ENCODE measurements at places on chromosomes 5 and 9.

- no peak for DNase-seq
Measured at GRCh38 chr9:118094387-118094786, 390.2 kb downstream of the TLR4 start.

DNA sequence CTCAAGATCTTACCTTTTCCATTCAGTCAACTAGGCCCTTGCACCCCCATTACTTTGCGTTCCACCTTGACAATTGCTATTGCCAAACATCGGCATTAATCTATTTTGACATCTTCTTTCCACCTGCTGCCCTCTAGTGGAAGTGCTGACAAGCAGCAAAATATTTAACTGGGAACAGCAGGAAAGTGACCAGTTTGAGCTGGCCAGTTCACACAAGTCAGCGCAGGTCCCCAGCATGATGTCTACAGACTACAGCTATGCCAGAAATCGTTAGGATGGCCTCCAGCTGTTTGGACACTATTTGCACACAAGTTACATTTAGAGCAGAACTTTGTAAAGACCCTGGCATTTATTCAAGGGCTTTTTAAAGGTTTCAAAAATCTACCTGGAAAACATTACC is 160.1 kb downstream of the GHR start:
- DNase-seq, result peak; percentile 30

DNA sequence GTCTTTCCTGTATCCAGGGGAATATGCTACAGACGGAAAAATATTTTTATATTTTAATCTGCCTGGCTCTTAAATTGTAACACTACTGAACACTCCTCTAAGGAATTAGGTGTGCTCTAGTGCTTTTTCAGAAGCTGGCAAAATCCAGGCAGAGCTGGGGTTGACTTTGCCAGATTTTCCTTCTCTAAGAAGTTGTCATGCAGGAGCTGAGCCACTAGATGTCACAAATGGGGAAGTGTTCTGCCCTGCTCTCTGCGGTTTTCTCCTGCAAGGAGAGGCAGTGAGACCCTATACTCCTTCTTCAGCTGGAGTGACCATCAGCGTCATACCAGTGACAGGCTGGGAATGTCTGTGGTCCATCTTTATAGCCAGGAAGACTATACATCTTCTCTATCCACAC is 112.5 kb downstream of the HAPLN1 start:
- no peak for DNase-seq

DNA sequence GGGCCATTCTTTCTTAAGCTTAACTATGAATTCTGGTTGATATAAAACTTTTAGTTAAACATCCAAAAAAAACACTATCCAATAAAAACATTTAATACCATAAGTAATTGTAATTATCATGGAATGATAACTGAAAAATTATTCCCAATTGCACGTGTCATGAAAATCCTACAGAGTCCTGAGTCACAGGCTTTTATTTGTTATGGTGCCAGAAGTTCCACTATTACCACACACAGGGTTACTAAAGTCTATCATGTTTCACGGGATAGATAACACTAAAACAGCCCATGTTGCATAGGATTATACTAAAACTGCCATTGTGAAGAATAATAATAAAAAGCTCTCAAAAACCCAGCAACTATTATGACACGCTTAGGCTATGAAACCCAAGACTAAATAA is 1381.8 kb downstream of the EFNA5 start:
- no peak for DNase-seq

GRCh38 chr5:112616812-112617547 is 120.7 kb upstream of the APC start:
- DNase-seq, result no peak

DNA sequence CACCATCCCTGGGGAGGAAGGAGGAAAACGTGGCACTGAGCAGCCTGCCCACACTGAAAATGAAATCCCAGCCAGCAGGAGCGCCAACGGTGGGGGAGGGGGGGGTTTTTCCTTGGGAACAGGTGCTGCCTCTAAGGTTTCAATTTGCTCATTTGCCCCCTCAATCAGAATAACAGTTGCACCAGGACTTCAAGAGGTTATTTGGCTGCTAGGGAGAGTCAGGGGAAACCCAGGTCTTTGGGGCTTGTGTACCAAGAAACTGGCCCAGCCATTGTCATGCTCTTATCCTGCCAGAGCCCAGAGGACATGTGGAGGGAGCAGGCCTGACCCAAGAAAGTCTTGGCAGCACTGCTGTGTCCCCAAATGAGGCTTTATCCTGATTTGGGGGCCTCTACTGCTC is 66.5 kb downstream of the NDFIP1 start:
- no peak for DNase-seq

- DNase-seq, result peak; percentile 86
Measured at GRCh38 chr5:6765612-6766525, 52.6 kb downstream of the TENT4A start.

GRCh38 chr5:38697013-38697412 is 140.6 kb upstream of the LIFR start:
- no peak for DNase-seq

- DNase-seq, result no peak
Measured at GRCh38 chr9:107566611-107567061, 77.1 kb upstream of the KLF4 start.

DNA sequence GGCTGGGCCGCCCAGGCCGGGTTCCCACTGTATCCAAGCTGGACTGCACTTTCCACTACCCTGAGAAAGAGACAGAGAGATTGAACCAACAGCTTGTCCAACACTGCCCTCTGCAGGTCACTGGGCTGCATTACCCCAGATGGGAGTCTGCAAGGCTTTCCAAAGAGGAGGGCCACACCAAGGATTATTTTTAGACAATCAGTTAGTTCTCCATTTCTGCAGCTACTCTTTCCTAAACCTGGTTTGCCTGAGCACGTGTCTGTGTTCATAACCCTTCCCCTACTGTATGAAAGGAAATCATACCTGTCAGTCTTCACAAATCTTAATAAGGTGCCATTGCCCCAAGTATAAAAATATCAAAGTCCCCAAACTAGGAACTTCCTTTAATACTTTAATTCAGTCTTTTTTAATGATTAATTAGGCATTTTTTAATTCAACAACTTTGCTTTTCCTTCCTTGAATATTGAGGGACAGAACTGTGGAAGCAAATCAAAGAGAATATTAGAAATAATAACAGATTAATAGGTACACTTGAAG is 13.4 kb upstream of the FGF1 start:
- peak; percentile 87 for DNase-seq

DNA sequence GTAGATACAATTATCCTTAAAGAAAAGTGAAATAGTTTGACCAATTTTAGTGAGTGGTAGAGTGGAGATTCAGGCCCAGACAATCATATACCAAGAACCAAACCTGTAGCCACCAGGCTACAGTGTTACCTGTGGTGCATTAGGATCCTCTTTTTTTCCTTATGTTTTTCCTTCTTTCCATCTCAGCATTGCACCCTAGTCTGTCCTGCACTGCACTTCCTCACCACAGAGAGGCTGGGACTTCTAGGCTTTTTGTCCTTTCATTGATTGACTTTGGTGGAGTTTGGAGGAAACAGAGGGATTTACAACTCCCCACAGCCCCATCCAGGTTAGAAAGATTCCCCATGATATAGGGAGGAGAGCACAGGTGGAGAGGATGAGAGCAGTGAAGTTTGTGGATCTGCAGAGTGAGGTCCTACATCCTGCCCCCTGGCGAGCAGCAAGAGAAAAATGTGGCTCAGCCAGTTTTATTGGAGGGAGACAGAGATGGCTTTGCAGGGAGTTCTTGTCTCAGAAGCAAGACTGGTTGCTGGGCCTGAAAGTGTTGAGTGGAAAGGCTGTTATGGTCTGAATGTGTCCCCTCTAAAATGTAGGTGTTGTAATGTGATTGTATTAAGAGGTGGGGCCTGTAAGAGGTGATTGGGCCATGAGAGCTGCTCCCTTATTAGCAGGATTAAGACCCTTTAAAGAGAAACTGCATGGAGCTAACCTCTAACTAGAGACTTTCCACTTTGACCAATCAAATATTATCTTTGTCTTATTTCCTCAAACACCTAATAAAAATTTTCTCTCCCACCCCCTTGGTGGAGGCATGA is 36.2 kb downstream of the KIF4B start:
- no peak for DNase-seq

- no peak for DNase-seq
Measured at GRCh38 chr5:150073677-150074076, 12.7 kb downstream of the CSF1R start.

DNA sequence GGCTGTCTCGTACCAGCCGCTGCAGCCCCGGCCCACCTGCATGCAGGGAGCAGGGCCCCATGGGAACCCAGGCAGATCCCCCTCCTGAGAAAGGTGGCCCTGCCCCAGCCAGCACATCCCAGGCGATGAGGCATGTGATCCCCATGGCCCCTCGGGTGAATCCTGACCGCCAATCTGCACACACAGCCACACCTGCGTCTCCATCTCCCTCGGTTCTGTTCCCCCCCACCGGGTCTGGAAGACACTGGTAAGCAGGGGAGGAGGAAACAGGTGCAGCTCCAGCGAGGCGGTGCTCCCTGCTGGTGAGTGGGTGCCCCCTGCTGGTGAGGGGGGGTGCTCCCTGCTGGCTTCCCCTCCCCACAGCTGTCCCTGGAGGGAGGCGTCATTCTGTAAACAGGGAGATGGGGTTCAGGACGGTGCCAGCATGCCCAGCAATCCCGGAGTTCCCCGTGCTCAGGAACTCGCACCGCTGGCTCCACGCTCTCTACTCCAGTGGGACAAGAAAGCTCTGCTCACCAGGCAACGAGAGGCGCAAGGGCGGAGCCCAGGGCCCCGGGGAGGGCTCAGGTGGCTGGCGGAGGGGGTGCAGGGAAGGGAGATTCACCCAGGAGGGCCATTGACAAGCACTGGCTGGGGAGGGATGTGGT is 28.4 kb upstream of the SLC12A7 start:
- peak; percentile 84 for DNase-seq

DNA sequence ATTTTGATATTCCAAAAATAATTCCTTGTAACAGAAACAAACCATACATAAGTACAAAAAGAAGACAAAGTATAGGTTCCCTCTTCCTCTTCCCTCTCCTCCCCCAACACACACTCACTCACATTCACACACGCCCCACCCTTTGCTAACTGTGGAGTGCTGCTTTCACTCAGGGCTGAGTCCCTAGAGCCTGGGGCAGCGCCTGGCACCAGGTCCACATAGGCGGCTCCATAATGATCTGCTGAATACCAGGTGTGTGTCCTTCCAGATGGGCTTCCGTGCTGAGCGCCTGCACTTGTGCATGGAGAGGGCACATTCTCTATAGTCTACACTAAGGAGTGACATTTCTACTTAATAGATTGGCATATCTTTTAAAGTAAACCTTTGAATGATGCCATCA is 3.7 kb downstream of the SEMA4D start:
- no peak for DNase-seq

DNA sequence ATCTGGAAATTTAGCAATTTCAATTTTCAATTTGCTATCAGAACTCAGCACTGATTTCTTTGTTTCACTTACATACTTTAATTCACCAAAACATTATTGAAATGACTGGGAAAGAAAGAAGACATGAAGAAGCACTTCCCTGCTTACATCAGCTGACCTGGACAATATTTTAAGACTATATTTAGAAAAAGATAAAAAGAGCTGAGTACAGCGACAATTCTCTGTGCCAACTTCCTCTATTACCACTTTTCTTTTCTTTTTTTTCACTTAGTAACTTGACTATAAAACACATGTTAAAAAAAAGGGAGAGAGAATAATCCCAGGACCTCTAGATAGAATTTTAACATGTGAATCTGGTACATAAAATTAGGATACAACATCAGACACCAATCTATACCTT is 35.6 kb downstream of the MEF2C start:
- no peak for DNase-seq

GRCh38 chr5:58446024-58446423 is 13.9 kb downstream of the PLK2 start:
- no peak for DNase-seq

DNA sequence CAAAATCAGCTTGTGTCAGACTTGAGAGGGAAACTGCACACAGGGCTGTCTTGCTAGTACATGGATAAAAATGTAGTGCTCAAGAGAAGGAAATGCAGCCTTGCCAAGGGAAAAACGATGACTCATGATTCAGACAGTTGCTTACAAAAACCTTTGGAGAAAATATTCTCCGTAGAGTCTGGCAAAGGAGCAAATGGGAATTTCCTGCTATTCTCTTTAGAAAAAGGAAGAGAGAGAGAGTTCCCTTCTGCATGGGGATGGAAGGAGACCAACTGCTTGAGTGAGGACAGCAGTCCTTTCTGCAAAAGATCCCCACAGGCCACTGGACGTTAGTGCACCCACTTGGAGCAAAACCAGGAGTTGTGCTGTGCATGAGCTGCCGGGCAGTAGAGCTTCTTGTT is 7.6 kb downstream of the IFNB1 start:
- no peak for DNase-seq

- no peak for DNase-seq
Measured at GRCh38 chr5:3010953-3011763, 259.7 kb upstream of the IRX2 start.

GRCh38 chr9:133621725-133622267 is 12.6 kb upstream of the FAM163B start:
- no peak for DNase-seq

- DNase-seq, result no peak
Measured at GRCh38 chr9:92679413-92680165, 9.7 kb upstream of the IPPK start.
